ENCODE measurements at places on chromosomes 2 and 18. TPM values are rescaled to one million over a fixed set of nuclear protein-coding genes. Genes with fewer than 3 reads are reported as not detected.

DNA sequence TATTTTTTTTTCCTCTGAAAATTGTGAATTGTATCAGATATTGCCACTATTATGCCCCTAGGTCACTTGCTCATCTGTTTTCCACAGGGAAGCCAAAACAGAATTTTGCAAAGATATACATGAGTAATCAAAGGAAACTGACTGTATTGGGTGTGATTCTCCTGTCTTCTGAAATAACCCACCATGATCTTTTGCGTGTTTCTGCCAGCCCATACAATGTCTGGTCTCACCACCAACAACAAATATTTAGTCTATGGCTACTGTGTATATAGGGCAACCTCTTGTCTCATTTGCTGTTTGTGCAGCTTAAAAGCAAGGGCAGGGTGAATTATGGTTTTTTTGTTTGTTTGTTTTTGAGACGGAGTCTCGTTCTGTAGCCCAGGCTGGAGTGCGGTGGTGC is 26.5 kb downstream of the EPAS1 start:
- no peaks in the 10 kb centered on the region for H3K27me3 ChIP-seq
- H3K4me3 ChIP-seq: no peak overlapping the region

DNA sequence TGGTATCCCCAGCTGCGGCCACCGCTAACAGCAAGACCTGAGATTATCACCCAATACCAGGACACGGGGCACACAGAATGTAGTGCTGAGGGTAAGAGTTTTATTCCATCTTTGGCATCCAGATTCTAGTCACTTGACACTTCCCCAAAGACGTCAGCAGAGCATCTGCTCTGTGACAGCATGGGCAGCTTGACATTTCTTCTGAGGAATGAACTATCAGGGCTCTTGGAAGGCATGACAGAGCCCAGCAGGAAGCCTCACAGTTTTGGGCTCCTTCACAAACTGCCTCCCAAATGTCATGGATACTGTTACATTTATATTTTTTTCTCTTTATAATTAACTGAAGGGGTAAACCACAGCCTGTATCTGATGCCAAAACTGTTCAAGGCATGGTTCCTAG is 1010.7 kb downstream of the TDRD15 start:
- H3K36me3 ChIP-seq: no peaks in the 10 kb centered on the region
- H3K4me3 ChIP-seq: no peak overlapping the region
- DNase-seq: no peak
- H3K27me3 ChIP-seq: no peaks in the 10 kb centered on the region
- no peak overlapping the region for H3K27ac ChIP-seq
- H3K4me1 ChIP-seq: no peaks in the 10 kb centered on the region

GRCh38 chr18:43931439-43931838 is 654.1 kb upstream of the SYT4 start:
- no peak overlapping the region for H3K4me3 ChIP-seq
- peaks cover 2% of the 10 kb centered on the region for H3K4me1 ChIP-seq
- H3K27ac ChIP-seq: no peak overlapping the region
- no peak for DNase-seq
- no peaks in the 10 kb centered on the region for H3K27me3 ChIP-seq

POMC gene
- 3.1 TPM for total RNA-seq

DYTN gene
- not detected for total RNA-seq

GRCh38 chr2:195961873-195962272 is 106.8 kb downstream of the DNAH7 start:
- no peak overlapping the region for H3K27ac ChIP-seq
- no peaks in the 10 kb centered on the region for H3K27me3 ChIP-seq
- H3K36me3 ChIP-seq: no peaks in the 10 kb centered on the region
- no peak overlapping the region for H3K4me3 ChIP-seq

GRCh38 chr2:145186303-145186702 is 666.4 kb upstream of the ZEB2 start:
- peak overlapping the region; percentile 59 for H3K27ac ChIP-seq
- H3K27me3 ChIP-seq: no peaks in the 10 kb centered on the region
- DNase-seq: peak; percentile 22

GRCh38 chr2:231597014-231597611 is 4.4 kb downstream of the TEX44 start:
- H3K27ac ChIP-seq: no peak overlapping the region
- no peaks in the 10 kb centered on the region for H3K27me3 ChIP-seq
- no peaks in the 10 kb centered on the region for H3K36me3 ChIP-seq
- H3K4me1 ChIP-seq: peaks cover 5% of the 10 kb centered on the region
- H3K4me3 ChIP-seq: no peak overlapping the region
- DNase-seq: peak; percentile 40

DNA sequence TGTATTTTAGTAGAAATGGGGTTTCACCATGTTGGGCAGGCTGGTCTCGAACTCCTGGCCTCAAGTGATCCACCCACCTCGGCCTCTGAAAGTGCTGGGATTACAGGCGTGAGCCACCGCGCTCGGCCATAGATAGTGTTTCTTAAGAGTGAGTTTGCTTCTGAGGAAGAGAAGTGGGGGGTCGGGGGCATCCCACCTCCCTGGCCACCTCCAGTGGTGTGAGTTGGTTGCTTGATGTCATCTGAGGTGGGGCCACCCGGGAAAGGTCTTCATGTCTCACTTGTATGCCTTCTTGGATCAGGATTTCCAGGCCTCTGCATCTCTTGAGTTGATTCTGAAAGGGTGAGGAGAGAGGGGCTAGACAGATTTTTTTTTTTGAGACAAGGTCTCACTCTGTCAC is 57.1 kb downstream of the AGAP1 start:
- no peaks in the 10 kb centered on the region for H3K27me3 ChIP-seq
- DNase-seq: no peak
- H3K4me1 ChIP-seq: peaks cover 6% of the 10 kb centered on the region
- H3K27ac ChIP-seq: no peak overlapping the region
- H3K4me3 ChIP-seq: no peak overlapping the region

IHH gene
- total RNA-seq: not detected

GRCh38 chr2:238127165-238128060 is 11.1 kb upstream of the KLHL30 start:
- H3K27ac ChIP-seq: no peak overlapping the region
- no peak for DNase-seq
- H3K4me3 ChIP-seq: peak overlapping the region; percentile 30

- H3K4me1 ChIP-seq: no peaks in the 10 kb centered on the region
- no peak overlapping the region for H3K27ac ChIP-seq
- H3K27me3 ChIP-seq: no peaks in the 10 kb centered on the region
- no peak for DNase-seq
- H3K4me3 ChIP-seq: no peak overlapping the region
- no peaks in the 10 kb centered on the region for H3K36me3 ChIP-seq
Observed at GRCh38 chr18:70415823-70416488, 127.1 kb downstream of the SOCS6 start.

TSPYL6 gene
- not detected for total RNA-seq

DNA sequence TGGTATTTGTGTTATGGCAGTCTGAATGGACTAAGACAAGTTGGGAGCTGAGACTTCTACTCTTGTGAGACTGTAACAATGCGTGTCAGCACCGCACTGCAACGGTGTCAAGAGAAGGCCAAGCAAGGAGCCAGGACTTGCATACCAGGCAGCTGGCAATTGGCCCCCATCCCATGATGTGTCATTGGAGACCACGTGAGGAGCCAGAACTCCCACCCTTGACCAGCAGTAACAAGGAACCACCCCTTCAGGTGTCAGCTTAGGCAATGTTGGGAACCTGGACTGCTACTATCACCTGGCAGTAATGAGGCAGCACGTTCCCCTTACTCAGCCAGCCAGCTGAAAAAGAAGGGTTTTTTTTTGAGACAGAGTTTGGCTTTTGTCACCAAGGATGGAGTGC is 32.7 kb upstream of the AGFG1 start:
- DNase-seq: no peak
- no peaks in the 10 kb centered on the region for H3K27me3 ChIP-seq
- H3K4me1 ChIP-seq: no peaks in the 10 kb centered on the region

MPP4 gene
- not detected for total RNA-seq

DNA sequence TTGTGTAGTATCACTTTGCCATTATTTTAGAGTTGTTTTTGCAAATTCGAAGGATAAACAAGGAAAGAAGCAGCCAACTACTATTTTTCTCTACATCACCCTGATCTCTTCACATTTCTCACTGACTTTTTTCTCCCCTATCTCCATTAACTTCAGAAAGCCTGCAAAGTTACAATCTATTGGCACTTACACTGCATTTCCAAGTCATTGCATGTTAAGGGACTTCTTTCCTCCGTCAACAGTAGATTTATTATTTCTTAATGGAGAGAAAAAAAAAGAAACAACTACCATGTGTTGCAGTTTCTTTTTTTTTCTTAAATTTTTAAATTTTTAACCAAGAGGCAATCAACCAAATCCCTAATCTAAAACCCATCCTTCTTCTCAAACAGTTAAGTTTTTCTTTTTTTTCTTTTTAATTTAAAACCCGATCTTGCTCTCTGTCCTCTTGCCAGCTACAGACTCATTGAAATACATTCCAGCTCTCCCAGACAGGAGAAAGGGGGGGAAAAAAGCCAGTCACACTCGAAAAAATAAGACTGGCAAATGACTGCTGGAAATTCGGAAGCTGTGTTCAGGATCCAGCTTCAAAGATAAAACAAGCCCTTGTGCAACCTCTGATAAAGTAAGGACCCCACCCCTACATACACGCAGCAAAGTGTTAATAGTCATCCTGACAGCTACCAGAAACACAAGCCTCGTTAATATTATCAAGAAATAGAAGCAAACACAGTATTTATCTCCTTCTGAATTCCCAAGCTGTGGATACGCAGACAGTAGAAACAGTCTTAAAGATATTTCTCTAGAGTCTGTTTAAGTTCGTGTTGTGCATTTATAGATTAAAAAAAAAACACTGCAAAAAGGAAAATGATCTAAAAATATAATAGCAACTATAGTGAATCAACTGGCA is 1.3 kb downstream of the LRRTM4 start:
- H3K27me3 ChIP-seq: no peaks in the 10 kb centered on the region
- no peaks in the 10 kb centered on the region for H3K36me3 ChIP-seq
- DNase-seq: no peak
- no peaks in the 10 kb centered on the region for H3K4me1 ChIP-seq
- peak overlapping the region; percentile 26 for H3K27ac ChIP-seq
- H3K4me3 ChIP-seq: no peak overlapping the region

- peaks cover 43% of the 10 kb centered on the region for H3K4me1 ChIP-seq
- no peaks in the 10 kb centered on the region for H3K36me3 ChIP-seq
- H3K27ac ChIP-seq: no peak overlapping the region
- peak; percentile 94 for DNase-seq
- H3K27me3 ChIP-seq: no peaks in the 10 kb centered on the region
- H3K4me3 ChIP-seq: no peak overlapping the region
Observed at GRCh38 chr2:26720322-26721114, 28.0 kb downstream of the KCNK3 start.

APCDD1 gene
- total RNA-seq: 65.4 TPM

DNA sequence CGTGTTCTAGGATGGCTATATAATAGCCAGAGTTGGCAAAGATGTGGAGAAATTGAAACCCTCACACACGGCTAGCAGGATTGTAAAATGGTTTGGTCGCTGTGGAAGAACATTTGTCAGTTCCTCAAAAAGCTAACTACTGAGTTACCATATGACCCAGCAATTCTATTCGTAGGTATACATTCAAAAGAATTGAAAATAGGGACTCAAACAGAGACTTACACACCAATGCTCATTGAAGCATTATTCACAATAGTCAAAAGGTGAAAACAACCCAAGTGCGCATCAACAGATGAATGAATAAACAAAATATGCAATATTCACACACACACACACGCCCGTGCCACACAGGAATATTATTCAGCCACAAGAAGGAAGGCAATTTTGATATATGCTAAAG is 98.7 kb downstream of the PLA2R1 start:
- H3K4me3 ChIP-seq: no peak overlapping the region
- no peak for DNase-seq
- no peaks in the 10 kb centered on the region for H3K27me3 ChIP-seq
- no peak overlapping the region for H3K27ac ChIP-seq
- no peaks in the 10 kb centered on the region for H3K4me1 ChIP-seq

DNA sequence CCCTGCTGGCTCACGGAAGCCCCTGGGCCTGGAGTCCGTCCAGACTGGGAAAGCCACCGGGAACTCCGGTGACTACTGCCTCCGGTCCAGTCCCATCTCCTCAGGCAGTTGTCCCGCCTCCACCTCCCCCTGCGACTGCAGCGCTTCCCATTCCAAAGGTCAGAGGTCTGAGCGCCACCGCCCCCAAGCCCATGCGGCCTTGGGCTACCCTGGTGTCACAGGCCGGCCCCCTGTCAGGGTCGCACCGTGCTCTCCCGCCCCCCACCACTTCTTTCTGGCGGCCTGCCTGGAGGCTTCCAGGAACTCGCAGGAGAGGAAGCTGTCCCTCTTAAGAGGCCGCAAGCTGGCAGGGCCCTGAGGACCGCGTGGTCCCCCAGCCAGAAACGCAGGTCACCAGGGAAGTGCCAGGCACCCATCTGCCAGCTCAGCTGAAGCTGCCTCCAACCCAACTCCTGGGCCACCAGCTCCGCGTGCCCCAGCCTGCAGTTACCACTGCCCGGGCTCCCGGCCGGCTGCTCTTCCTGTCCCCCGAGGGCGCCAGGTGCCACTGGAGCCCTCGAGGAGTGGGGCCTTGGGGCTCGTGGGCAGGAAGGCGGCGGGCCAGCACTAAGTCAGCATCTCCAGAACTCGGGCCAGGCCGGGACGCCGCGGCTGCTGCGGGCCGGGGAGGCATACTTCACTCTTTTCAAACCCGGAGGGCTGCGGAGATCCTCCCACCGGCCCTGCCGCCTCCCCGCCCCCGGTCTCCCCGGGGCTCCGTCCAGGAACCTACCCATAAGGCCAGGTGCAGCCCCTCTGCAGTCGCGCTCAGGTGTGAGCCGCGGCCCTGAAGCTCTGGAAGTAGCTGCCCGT is 83.3 kb upstream of the POMC start:
- DNase-seq: peak; percentile 59
- H3K36me3 ChIP-seq: peaks cover 36% of the 10 kb centered on the region
- peak overlapping the region; percentile 44 for H3K4me3 ChIP-seq
- peak overlapping the region; percentile 84 for H3K27ac ChIP-seq
- peaks cover 20% of the 10 kb centered on the region for H3K4me1 ChIP-seq

SLC19A3 gene
- total RNA-seq: 0.81 TPM

NTSR2 gene
- total RNA-seq: not detected

DNA sequence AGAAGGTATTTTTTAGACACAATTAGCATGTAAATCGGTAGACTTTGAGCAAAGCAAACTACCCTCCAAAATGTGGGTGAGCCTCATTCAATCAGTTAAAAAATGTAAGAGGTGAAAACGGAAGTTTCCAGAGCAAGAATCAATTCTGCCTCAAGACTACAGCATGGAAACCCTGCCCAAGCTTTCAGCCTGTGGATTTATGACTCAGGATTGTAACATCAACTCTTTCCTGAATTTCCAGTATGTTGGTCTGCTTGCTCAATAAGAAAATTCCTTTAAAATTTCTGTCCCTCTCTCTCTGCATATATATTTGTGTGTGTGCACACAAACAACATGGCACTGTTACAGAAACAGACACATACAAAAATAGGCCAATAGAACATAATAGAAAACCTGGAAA is 228.6 kb upstream of the DOK6 start:
- H3K27me3 ChIP-seq: no peaks in the 10 kb centered on the region
- H3K4me3 ChIP-seq: no peak overlapping the region
- no peak overlapping the region for H3K27ac ChIP-seq
- DNase-seq: no peak
- no peaks in the 10 kb centered on the region for H3K4me1 ChIP-seq
- H3K36me3 ChIP-seq: no peaks in the 10 kb centered on the region
